ENCODE measurements at places on chromosomes 2 and 18. TPM values are rescaled to one million over a fixed set of nuclear protein-coding genes. Genes with fewer than 3 reads are reported as not detected.

DNA sequence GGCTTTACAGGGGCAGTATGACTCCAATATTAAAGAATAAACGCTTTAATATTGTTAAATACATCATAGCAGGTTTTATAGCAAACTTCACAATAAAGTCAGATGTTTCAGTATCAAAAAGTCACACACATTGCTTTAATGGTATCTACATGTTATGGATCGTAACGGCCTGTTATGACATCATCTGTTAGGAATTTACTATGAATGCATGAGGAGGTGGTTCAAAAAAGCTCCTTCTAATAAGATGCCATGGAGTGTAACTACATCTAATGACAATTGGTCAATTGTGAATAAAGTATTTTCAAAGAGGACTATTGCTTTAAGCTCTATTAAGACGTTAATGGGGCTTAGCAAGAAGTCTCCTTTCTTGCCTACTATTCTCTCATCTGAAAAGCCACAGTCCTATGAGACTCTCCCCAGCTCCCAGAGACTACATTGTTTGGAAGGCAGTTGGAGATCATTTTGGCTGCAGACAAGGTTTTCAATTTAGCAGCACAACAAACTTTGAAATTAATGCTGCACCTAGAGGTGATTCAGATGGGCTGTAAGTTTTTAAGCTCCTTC lies 300.7 kb upstream of the MEIS1 start:
- no peak for DNase-seq

GRCh38 chr2:137812517-137812916 lies 151.8 kb upstream of the HNMT start:
- DNase-seq = no peak

DNA sequence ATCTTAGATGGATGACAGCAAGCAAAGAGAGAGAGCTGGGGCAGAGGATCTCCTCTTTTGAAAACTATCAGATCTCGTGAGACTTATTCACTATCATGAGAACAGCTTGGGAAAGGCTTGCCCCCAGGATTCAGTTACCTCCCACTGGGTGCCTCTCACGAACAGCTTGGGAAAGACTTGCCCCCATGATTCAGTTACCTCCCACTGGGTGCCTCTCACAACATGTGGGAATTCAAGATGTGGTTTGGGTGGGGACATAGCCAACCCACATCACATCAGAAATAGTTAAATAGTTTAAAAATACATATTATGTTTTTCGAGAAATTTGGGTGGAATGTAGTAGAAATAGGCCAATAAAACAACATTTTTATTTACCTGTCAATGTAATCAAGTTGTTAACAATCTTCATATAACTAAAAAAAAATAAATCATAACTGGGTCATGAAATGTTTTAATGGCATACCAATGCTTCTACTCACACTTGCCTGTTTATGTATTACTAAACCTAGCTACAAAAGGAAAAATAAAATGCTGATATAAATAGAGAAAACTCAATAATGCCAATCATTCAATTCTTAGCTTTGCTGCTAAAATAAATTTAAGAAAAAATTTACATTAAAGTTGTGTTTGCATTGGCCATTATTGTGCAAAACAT lies 608.9 kb downstream of the SUCLG1 start:
- peak; percentile 57 for DNase-seq

- DNase-seq = no peak
These were observed 234.0 kb downstream of the LRRTM1 start for GRCh38 chr2:80070587-80070986.

The VPS54 gene
- total RNA-seq = 16.5 TPM
